Testis (tissue), 5 donors: ENCODE measurements at places on chromosomes 6 and 20.

DNA sequence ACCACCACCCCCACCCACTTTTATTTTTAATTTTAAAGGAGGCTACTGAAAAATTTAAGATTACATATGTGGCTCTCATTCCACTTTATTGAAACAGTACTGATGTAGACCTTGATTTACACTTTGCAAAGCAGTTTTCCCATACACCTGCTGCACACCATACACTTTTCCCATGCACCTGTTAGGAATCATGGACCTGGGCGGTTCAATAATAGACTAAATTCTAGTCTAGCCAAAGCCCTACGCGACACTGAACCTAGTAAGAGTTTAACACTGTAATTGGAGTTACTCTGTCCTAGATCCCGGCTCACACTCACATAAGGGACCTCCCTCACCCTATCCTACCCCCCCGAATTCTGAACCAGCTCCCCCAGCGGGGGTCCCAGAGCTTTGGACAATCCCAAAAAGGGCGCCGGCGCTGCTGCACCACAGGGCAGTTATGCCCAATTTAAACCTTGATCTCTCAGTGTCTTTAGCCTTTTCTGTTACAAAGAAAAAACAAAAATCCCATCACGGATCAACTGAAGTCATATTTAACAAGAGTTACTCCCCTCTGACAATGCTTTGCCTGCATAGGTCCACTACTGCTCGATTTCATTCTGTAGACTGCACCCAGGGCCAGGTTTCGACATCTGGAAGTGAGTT is 2.4 kb upstream of the GCLC start:
- DNase-seq: no peak

DNA sequence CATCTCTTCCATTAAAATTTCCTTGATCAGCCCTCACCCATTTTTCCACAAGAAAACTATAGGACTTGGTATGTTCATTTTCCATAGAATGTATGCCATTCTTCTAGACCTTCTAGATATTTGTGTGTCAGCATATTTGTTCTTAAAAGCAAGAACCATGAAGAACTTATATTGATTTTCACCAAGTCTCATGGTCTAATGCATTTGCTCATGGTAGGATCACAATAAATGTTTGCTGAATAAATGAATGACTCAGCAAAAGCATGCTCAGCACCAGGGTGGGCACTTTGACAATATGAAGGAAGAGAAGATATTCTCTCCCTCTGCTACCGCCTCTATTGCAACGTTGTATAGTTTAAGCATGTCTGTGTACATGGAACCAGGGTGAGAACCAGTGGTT is 805.5 kb upstream of the SLC35B3 start:
- DNase-seq: no peak

GRCh38 chr6:15339081-15339480 is 93.2 kb downstream of the JARID2 start:
- no peak for DNase-seq

- no peak for DNase-seq
Observed at GRCh38 chr6:14664112-14664601, 546.6 kb downstream of the CD83 start.

DNA sequence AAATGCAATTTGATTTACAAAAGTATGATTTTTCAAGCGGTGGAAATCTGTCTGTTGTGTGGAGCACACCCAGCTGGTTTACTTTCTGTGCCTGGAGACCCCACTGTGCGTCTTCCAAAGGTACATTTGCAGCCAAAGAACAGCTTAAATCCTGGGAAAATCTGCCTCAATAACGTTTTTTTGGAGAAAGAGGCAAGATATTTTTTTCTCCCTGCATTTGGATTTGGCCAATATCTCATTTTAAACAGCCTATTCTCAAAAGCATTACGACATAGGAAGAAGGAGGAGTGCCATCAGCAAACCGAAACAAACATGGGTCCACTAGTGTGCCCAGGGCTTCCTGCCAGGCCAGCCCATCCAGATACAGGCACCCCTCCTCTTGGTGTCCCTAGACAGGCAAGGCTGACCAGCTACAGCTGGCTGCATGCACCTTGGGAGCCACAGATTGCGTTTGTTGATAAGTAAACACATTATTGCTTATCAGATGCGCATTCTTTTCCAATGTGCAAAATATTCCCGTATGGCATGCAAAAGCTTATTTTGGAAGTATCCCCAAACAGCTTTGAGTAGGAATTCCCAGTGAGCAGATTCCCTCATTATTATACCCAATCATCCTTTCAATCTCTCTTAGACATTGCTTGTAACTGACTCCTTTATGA is 184.5 kb upstream of the MARCKS start:
- DNase-seq: no peak

GRCh38 chr6:71466362-71466761 is 177.8 kb downstream of the OGFRL1 start:
- no peak for DNase-seq

- DNase-seq: no peak
Observed at GRCh38 chr20:47500554-47500953, 1.1 kb upstream of the NCOA3 start.

DNA sequence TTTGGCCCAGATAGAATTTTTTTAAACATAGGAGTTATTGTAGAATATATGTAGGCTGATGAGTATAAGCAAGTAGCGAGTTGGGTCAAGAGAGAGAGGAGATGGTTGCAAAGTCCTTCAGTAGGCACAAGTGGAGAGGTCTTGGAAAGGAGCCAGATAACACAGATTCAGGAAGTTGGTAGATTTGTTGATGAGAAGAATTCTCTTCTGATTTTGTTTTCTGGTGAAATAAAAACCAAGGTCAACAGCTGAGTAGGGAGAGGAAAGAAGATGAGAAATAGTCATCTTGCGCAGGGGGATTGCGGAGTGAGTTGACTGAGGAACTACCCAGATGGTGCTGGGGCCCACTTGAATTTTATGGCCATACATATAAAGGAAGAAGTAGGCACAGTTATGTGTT is 17.4 kb upstream of the CD83 start:
- DNase-seq: no peak

DNA sequence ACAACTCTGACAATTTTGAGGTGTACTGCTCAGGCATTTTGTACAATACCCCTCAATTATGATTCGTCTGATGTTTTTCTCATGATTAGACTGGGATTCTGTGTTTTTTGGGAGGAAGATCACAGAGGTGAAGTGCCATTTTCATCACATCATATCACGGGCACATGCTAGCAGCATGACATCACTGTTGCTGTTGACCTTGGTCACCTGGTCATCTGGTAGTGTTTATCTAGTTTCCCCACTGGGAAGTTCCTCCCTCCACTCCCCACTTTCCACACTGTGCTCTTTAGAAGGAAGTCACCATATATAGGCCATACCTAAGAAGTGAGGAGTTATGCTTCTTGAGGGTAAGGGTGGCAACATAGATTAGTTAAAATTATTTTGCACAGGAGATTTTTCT is 20.8 kb downstream of the GCM2 start:
- no peak for DNase-seq

- DNase-seq: no peak
Observed at GRCh38 chr6:41967312-41968287, 26.0 kb upstream of the CCND3 start.

GRCh38 chr20:16761305-16761829 is 13.2 kb downstream of the OTOR start:
- DNase-seq: peak; percentile 57
